ENCODE measurements at places on chromosomes 12 and 14.

DNA sequence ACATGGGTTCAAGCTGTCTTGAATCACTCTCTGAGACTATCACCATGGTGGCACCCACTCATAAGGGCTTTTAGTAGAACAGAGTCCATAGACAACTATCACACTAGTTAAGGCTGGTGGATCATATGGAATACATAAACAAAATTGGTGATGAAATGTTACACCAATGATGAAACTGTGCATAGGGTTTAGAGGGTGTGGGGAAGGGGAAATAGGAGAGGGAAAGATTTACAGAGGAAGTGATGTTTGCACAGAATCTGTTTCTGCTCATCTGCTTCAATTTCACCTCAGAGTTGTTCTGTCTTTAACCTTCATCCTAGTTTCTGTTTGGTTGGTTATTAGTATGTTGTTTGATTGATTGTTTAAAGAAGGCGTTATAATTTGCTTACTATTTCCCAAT is 2.4 kb upstream of the RXYLT1 start:
- DNase-seq = no peak

- DNase-seq = no peak
Measured at GRCh38 chr14:98244162-98244948, 1027.6 kb downstream of the BCL11B start.

GRCh38 chr12:52057638-52058576 is 6.7 kb downstream of the NR4A1 start:
- DNase-seq = no peak

DNA sequence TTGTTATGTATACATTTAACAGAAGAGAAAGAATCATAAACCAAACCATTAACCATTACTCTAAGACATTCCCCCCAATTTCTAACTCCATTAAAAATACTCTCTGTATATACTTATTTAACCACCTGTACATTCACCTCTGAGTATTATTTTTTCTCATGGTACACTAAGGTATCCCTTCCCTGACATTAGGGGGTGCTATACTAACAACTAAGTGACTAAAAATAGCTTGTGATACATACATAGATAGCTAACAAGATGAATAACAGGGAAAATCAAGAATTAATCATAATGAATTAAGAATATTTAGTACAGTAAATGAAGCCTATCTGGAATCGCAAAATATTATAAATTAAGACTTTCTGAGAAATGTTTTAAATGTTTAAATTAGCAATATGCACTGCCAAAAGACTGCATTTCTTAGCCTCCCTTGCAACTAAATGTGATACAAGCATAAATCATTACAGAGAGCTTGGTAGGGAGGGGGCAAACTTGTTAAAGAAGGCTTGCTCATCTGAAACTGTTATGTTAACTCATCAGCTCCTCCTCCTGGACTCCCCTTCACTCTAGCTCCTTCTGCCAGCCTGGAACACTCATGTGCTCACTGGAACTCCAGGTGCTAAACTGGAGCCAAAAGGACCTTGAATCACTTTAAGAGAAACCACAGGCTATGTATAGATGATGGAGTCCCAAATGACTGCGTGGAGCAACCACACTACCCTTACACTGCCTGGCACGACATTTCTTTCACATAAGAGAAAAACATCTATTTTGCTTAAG is 14.9 kb downstream of the C2CD5 start:
- peak; percentile 42 for DNase-seq

DNA sequence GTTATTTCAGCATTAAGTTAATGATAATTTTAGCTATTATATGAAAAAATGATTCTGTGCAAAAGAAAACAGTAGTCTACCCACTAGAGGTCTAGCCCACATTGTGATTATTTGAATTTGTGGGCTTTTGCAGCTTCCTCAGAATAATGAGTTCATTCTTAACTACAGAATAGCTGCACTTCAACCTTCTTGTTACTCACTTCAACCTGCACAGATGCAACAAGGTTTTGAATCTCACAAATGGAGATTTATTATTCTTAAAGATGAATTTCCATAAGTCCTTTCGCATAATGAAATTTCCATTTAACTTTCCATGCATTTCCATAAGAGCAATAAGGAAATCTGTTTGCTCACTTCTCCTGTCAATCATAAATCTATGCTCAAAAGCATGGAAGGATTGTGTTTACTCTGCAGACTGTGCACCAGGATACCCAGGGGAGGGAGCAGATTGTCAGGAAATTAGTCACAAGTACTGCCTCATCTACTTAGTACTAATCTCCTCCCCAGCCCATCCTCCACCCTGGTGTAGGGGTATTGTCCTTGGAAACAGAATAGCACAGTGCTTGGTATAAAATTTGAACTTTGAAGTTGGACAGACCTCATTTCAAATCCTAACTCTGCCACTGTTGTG is 24.1 kb downstream of the PTGER2 start:
- no peak for DNase-seq

DNA sequence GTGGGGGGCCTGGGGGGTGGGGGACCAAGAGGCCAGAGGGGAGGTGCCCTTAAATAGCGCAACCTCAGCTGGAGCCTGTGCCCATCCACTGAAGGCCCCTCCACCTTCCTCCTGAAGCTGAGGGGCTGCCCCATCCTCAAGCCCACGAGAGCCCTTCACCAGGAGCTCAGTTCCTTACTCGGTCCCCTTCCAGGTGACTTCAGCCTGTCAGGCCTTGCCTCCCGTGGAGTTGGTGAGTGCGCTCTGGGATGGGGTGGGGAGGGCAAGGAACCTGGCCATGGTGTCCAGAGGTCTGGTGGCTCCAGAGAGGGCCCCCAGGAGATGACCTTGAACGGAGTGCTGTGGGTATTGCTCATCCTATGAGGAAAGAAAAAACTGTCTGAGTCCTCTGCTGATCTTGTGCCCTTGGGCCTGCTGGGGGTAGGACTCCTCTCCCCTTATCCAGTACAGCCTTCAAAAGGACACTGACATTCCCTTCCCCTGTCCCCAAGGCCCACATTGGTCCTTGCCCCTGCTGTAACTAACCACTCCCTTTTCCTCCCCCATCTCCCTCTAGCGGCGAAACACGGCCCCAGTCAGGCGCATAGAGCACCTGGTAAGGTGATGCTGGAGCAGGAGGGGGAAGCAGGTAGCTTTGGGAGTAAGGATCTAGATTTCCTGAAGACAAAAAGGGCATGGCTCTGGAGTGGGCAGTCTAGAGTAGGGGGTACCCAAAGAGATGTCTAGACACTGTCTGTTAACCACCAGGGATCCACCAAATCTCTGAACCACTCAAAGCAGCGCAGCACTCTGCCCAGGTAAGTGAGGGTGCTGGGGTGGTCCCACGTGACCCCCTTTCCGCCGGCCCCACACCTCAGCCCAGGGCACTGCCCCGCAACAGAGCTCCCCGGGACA is 3.6 kb downstream of the TNS2 start:
- peak; percentile 56 for DNase-seq

DNA sequence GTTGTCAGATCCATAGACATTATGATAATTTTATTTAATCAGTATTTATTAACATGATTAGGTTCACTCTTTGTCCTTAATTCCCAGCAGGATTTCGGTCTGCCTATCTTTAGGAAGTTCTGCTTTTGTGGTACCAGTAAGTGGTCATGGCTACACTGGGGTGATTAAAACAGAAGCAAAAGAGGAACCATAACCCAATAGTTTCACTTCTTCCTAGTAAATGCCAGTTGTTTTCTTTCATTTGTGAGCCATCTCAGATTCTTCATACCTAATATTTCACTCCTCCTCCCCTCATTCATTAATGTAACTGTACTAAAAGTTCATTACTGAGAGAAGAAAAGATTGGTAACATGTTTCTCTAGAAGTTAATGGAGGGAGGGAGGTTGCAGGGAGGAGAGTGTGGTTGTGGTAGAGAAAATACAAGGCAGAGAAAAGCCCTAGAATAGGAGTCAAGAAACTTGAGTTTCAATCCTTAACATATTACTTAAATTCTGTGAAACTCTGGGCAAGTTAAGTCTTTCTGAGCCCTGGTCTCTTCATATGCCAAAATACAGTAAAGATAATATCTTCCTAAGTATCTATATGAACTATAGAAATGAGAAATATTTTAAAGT is 101.2 kb downstream of the PEBP1 start:
- DNase-seq = no peak

GRCh38 chr14:21039585-21040369 is 2.4 kb upstream of the RNASE7 start:
- peak; percentile 40 for DNase-seq
